Stimulated activated CD4-positive, alpha-beta T cell treated with anti-CD3 and anti-CD28 coated beads, TNF-alpha, amount 100 ng/mL, for 24 hours (primary cell): ENCODE measurements at places on chromosomes 2 and 18.

DNA sequence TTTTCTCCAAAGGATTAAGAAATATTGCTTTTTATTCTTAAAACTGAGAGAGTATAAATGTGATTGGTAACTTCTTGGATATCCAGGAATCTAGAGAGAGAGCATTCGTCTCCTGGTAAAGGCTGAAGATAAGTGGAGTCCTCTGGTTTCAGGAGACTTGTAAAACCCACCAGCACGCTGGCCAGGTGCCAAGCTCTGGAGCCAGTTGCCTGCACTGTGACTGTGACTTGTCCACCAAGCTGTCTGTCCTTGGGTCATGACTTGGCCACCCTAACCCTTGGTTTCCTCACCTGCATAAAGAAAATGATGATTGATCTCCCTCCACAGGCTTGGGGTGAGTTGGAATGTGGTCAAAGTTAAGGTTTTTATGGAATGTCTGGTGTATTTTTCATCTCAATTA is 185.4 kb upstream of the NCKAP5 start:
- no peak for DNase-seq

GRCh38 chr18:74507097-74507881 is 11.1 kb downstream of the CNDP2 start:
- DNase-seq: no peak

- DNase-seq: no peak
Observed at GRCh38 chr18:26262156-26262555, 35.9 kb downstream of the TAF4B start.

DNA sequence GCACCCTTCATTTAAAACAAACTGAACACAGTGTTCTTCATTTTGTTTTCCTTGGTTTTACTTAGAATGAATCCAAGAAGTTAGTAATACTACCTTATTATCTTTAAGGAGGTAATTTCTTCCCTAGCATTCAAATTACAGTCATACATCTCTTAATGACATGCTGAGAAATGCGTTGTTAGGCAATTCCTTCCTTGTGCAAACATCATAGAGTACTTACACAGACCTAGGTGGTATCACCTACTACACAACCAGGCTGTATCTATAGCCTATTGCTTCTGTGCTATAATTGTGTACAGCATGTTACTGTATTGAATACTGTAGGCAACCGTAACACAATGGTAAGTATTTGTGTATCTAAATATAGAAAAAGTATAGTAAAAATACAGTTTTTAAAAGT is 8.4 kb upstream of the CABYR start:
- DNase-seq: no peak

DNA sequence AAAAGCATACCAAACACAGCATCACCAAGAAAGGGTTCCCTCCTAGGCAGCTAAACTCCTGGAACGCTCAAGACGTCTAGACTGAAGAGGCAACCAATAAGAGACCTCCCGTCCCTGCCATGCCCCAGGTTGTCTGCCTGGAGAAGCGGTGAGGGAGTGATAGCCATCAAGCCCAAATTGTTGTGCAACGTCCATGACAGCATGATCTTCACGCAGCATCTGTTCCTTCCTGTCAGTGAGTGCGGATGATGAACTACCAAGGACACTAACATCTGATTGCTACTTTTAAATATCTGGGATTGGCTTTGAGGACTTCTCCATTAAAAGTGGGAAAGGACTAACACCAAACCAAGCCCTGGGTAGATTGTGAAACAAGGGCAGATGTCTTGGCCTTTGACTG is 149.7 kb downstream of the TXNL1 start:
- DNase-seq: no peak

DNA sequence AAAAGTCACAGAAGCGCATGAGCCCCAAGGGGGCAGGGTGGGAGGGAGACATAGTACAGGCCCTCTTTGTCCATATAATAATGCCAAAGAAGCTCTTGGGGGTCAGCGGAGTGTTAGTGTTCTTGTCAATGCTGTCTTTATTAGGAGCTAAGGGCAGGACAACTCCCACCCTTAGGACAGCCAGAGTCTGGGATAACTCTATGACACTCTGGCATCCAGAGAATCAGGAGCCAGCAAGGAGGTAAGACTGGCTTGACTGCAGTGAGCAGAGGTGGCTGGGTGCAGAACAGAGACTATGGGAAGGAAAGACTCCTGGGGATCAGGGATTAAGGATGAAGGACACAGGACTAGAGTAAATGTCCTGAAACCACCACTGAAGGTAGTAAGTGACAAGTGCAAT is 19.0 kb upstream of the HNMT start:
- DNase-seq: no peak

DNA sequence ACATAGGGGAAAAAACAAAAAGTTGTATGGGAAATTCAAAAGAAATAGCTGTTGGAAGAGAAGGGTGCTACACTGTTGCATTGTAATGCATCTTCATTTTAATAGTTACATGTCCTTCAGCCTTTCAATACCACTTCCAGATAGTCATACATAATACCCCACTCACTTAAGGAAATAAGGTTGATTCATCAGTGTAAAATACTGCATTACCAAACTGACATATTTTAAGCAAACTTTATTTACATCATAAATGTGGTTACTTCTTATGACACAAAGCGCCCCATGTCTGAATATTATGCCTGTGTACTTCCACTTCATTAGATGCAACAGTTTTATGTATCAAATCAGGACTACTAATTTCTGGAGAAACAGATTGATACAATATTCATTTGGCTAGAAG is 4.5 kb downstream of the RBMS1 start:
- DNase-seq: no peak

- DNase-seq: no peak
Observed at GRCh38 chr2:72457801-72458516, 310.3 kb upstream of the CYP26B1 start.

DNA sequence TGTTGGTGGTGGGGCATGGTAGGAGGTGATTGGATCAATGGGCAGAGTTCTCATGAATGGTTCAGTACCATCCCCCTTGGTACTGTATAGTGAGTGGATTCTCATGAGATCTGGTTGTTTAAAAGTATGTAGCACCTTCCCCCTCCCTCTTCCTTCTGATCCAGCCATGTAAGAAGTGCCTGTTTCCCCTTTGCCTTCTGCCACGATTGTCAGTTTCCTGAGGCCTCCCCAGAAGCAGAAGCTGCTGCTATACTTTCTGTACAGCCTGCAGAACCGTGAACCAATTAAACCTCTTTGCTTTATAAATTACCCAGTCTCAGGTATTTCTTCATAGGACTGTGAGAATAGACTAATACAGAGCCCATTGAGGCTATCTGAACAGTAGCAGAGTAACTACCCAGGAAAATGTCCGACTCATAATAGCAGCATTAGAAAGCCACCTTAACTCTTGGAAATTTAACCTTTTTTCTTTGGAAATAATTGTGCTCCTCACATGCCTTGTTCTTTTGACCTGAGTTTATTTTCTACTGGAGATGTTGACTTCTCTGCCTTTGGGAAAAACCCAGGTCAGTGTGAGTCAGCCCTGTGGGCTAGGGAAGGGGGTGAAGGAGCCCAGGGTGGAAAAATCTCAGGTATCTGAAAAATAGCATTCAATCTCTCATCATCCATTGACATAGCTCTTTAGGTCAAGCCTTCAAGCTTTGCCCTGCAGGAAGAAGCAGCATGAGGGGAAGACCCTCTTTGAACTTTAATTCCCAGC is 18.1 kb downstream of the CYP1B1 start:
- no peak for DNase-seq

DNA sequence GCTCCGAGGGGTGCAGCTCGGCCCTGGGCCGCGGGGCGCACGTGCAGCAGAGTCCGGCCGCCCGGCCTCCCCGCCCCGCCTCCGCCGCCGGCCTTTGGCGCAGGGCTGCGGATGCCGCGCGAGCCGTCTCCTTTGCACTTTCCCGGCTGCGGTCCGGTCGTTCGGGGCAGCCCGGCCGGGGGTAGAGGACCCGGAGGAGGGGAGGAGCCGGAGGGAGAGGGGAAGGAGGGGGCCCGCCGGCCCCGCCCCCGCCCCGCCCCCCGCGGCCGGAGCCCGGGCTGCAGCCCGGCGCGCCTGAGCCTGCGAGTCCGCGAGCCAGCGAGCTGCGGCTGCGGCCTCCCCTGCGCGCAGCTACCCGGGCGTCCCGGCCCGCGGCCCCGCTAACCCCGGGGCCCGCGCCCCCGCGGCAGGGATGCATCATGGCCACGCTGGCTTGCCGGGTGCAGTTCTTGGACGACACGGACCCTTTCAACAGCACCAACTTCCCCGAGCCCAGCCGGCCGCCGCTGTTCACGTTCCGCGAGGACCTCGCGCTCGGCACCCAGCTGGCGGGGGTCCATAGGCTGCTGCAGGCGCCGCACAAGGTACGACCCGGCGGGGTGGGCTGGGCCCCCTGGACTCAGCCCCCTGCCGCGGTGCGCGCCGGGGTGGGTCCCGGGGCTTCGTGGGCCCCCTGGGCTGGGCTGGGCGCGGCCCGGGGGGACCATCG is at the start of gene FHOD3:
Gene FHOD3, plus strand, starts transcription at position 297 of the 709 bp plus-strand sequence. Its CDS starts 123 bp downstream, at position 420.
- DNase-seq: no peak

GRCh38 chr2:150542172-150542571 is 54.7 kb upstream of the RND3 start:
- no peak for DNase-seq

- DNase-seq: no peak
Observed at GRCh38 chr18:50405582-50406271, 30.9 kb downstream of the SKA1 start.

DNA sequence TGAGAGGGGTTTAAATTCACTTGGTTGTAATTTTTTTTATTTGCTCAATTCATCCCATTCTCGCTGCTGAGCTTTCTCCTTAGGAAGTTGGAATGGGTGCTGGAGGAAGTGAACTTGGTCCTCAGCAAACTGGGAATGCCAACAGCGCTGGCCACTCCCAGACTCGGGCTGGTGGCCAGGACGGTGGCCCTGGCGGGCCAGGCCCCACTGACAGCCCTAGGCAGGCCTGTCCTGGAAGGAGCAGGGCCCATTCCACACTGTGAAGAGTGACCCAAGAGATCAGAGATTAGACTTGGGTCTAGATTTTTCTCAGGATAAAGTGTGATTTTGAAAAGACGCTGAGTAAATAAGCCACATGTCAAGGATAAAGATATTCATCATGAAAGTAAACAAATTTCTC is 132.7 kb downstream of the HDAC4 start:
- no peak for DNase-seq

DNA sequence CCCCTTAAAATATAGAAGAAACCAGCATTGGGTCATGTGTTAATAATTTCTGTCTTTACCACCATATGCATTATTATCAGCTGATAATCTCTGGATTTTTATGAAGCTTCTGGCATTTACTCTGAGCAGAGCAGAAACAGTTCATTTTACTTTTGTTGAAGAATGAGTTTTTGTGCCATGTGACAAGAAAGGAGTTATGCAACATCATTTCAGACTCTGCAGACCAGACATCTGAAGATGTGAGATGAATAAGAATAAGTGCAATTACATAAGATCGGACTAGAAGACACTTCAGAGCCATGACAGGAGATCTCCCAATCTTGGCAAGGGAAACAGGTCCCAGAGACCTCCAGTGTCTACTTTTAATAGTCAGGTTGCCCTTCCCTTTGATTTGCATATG is 869.4 kb upstream of the VRK2 start:
- no peak for DNase-seq

GRCh38 chr2:29134933-29135332 is 19.7 kb downstream of the CLIP4 start:
- no peak for DNase-seq

- DNase-seq: no peak
Observed at GRCh38 chr2:112004253-112004645, 50.8 kb upstream of the TMEM87B start.

DNA sequence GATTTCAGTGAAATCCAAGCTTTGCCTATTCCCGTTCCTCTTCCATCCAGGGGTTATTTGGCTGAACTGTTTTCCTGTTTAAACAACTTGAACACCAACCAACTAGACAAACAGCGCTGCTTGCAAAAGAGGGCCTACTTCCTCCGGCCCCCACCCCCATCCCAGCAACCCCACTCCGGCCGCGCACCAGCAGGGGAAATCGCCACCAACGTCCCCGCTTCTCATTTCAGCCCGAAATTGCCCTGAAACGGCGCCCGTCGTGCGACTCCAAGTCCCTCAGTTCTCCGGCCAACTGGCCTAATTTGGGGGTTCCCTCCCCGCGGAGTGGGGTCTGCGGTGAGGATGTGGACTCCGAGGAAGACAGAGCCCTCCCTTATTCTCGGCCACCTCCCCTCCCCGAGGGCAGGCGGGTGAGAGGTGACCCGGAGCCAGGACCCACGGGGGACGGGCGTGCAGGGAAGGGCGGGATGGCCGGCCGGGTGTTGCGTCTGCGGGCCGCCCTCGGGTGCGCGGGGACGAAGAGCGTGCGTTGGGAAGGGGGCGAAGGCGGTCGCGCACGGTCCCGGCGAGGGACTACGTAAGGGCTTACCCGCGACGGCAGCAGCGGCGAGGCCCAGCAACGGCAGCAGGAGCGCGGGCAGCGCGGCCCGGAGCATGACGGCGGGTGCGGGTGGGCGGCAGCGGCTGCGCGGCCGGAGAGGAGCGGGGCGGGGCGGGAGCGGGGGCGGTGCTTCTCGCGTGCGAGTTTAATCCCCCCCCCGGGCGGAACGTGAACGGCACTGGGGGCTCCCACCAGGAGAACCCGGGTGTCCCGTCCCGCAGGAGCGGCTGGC is at the start of gene CD302:
Gene CD302, minus strand, starts transcription at position 666 of the 833 bp plus-strand sequence. Its CDS starts 10 bp downstream, at position 656.
- DNase-seq: peak; percentile 13

- DNase-seq: no peak
Observed at GRCh38 chr2:240579071-240579762, 7.3 kb upstream of the CAPN10 start.

DNA sequence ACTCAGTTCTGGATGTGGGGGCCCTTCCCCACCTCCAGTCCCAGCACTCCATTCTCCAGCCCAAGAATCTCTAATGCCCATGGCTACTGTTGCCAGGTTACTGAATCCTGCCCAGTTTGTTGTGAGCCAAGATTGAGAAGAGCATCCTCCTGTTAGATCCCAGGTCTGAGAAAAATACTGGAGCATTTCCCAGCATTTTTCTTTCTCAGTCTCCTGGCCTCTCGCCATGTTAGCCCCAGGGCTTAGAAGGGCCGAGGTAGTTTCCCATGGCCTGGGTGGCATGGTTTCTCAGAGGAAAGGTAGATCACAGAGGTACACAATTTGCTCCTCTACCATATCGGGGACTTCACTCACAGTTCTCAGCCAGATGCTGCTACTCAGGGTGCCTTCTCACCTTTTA is 135.7 kb downstream of the OTX1 start:
- no peak for DNase-seq

GRCh38 chr2:127874378-127875269 is 11.1 kb downstream of the AMMECR1L start:
- DNase-seq: no peak

GRCh38 chr2:30332791-30333453 is 101.6 kb downstream of the LBH start:
- peak; percentile 18 for DNase-seq

DNA sequence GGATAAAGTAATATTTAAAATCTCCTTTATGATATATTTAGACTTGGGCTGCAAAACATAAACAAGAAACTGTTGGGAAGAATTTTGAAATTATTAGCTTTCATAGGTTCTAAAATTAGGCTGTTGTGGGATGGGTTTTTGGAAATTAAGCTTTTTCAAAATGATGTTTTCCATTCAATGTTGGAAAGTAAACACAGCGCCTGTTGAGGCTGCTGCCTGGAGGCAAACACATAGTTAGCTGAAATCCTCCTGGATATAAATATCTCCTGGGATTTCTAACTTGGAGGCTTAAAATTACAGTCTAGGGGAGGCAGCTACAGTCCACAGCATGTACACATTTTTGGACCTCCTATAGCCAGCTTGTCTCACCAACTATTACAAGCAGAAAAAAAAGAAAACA is 197.3 kb downstream of the DCC start:
- no peak for DNase-seq
